ENCODE measurements at places on chromosomes 13 and 19. TPM values are rescaled to one million over a fixed set of nuclear protein-coding genes. Genes with fewer than 3 reads are reported as not detected.

TUBB4A gene
- not detected for total RNA-seq

ITGBL1 gene
- total RNA-seq, result 21.1 TPM

AMER2 gene
- total RNA-seq, result not detected

NKPD1 gene
- not detected for total RNA-seq

NLRP4 gene
- total RNA-seq, result not detected

ADAT3 gene
- 0.68 TPM for total RNA-seq

IGSF23 gene
- total RNA-seq, result not detected

PNMA8C gene
- total RNA-seq, result not detected

VAV1 gene
- 16.8 TPM for total RNA-seq

ETV2 gene
- not detected for total RNA-seq

FUT6 gene
- not detected for total RNA-seq

CYP2A7 gene
- not detected for total RNA-seq

INSR gene
- 118 TPM for total RNA-seq

NLRP11 gene
- not detected for total RNA-seq

SIGLEC12 gene
- not detected for total RNA-seq

Data from subcutaneous adipose tissue (tissue), 4 donors.